ENCODE measurements at places on chromosomes 12 and 14. TPM values are rescaled to one million over a fixed set of nuclear protein-coding genes. Genes with fewer than 3 reads are reported as not detected.
A peak's percentile ranks its signal among the peaks of the same experiment; 100 is the strongest.

Gene PPP1R1A
- total RNA-seq: 0.18 TPM

Gene ARHGEF40
- 34.7 TPM for total RNA-seq

Gene WDR89
- total RNA-seq: 10.9 TPM

DNA sequence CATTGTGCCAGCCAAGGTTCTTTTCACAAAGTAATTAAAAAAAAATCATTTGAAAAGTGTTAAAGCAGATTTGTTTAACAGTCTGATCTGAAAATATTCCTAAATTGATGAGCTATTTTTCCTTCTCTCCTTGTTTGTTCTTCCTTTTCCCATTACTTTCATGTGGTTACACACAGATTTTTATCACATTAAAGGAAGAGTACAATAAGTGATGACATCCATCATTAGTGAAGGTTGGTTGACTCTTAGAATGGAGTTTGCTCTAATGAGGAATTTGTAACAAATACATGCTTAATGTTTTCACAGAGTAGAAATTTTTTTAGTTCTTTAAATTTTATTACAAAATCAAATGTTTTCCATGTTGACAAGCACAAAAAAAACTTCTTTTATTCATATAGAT lies 18.9 kb upstream of the TOMM20L start:
- DNase-seq: no peak

GRCh38 chr14:73740618-73741326 lies 26.6 kb upstream of the PNMA1 start:
- DNase-seq: peak; percentile 85

DNA sequence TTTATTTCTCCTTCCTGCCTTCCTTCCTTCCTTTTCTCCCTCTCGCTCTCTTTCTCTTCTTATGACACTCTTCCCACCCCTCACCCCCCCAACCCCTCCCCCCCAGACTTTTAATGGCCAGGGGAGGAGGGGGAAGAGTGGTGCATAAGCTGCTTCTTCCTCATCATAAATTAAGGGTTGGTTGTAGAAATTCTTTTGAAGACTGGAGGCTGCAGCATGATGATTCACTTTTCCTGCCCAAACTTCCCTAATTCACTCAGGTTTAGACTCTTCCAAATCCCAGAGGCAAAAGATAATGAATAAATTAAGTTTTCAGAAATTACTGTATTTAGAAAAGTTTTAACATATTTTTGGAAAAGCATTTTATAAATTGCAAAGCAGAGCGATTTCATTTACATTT lies 58.2 kb downstream of the GRIP1 start:
- no peak for DNase-seq

DNA sequence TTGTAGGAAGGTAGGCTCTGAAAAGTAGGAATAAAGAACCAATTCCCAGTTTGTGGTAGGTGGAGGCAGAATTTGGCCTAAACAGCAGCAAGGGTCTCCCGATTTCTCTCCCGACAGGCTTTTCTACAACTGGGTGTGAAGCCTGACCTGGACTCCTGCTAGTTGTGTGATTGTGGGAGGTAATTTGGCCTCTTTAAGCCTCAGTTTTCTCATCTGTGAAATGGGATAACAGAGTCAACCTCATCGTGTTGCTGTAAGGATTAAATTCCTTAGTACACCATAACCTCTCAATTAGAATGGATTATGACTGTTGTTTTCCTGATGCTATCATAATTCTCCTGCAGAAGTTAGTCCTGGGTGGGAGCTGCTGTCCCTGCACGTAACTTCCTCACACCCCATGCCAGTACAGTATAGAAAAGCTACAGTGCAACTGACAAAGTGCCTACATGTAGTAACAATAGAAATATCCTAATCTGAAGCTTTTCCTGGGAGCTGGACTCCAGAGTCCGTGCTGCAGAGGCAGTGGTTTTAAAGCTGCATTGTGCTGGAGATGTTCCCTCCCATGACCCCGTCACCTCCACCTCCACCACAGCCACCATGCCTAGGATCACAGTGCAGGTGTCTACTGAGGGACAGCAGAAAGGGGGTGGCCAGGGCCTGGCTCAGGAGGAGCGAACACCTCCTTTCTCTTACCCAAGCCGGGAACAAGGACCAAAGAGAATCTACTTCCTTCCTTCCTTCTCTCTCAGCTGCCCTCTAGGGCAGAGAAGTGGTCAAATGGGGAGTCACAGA lies 76.5 kb downstream of the FBXL14 start:
- DNase-seq: no peak

- no peak for DNase-seq
These were observed 63.1 kb upstream of the RIN3 start for GRCh38 chr14:92450351-92451070.

DNA sequence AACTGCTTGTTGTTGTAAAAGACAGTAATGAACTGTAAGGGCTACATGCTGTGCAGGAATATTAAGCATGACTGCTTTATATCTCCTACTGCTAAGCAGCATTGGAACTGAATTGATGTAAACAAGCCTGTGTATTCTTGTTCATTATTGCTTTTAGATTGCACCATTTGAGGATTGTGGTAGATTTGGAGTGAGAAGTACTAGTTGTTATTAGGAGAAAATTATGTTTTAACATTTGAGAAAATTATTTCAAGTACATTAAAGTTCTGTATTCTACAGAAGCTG lies 212.7 kb downstream of the ERC1 start:
- DNase-seq: no peak

DNA sequence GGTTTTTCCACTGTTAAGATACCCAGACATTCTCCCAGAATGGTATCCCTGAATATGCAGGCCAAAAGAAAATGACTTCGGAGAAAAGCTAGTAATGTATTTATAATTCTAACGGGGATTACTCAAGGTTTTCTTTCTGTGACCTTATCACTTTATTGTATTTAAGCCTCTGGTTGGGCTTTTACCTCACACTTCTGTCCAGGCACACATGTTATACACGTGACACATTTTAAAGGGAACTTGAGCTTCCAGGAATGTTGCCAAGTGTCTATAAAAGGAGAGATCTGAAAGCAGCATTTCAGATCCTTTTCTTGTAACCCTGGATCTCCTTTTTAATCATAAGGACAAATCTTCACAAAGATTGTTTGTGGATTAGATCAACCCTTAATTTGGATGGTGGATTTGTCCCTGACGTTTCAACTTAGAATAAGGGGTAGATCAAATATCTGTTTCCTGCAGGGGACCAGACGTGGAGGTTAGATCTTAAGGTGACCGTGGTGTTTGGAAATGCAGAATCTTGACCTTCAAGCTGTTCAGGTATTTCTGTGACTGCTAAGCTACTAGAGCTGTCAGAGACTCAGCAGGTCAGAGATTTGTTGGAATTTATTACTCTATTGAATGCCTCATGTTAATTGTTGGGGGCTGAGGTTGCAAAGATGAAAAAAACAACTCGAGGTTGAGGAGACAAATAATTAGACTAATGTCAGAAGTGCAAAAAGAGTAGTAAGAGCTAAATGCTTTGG lies 1.5 kb downstream of the CIPC start:
- no peak for DNase-seq

GRCh38 chr14:73143003-73143402 lies 6.7 kb downstream of the PSEN1 start:
- no peak for DNase-seq

DNA sequence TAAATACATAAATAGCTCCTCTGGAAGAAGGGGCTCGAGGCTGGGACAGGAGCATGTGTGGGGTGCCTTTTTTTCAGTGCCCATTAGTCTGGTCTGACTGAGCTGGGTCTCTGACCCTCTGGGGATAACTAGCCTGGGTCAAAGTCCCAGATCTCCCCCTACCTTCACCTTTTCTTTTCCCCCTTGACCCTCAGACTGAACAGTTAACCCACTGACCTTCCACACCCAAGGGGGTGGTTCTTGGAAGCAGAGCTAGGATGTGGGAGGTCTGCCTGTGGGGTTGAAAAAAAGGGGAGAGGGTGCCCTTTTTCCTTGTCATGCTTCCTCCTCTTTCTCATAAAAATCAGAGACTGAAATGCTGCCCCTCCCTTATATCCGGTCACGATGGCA lies 925 bp upstream of the GLI1 start:
- DNase-seq: no peak

DNA sequence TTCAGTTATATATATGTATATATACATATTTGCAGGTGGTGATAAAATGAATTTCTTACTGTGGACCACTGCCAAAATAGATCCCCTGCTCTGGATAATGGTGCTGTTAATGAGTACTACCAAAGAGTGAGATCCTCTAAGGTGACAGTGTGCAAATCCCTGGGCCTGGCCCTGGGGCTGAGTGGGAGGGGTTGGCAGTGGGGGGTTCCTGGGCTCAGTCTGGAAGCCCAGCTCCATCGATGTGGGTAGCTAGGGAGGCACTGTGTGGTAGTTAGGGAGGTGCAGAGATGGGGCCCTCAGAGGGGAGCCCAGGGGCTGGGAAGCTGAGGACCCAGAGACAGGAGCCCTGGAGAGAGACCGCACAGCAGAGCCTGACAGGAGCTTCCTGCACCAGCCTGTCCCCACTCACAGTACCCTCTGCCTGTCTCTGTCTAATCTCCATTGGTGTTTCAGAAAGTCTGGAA lies 9.1 kb downstream of the KRT8 start:
- no peak for DNase-seq

GRCh38 chr12:91591639-91591987 lies 409.0 kb upstream of the DCN start:
- no peak for DNase-seq

DNA sequence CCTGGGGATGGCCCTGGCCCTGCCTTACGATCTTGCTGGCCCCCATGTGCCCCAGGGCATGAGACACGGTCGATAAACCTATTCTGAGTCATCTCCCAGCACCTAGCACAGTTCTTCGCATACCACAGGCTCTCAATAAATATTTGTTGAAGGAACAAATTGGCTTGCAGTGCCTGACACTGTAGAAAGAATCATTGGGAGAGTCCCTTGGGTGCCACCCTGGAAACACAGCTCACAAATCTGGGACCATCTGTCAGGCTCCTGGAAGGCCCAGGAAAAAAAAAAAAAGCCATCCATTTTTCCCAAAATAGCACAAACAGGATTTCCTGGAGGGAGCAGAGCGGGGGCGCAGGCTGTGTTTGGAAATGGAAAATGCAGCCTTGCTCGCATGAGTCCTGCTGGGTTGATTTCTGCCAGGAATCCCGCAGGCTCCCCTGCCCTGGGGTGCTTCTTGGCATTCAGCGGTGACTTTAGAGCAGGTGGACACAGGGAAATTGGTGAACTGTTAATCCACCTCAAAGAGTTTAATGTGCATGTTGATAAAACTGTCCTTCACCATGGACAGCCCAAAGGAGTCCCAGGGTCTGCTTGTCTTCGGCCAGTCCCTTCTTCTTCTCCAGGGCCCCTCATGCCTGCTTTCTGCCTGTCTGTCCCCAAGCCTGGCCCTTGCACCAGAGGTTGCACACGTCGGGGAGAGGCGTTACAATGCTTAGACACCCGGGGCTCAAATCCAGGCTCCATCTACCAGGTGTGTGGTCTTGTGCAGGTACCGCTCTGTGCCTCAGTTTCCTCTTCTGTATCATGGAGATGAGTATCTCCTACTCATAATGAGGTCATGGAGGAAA lies 106.1 kb upstream of the RFLNA start:
- no peak for DNase-seq

GRCh38 chr12:27823038-27823437 lies 43.0 kb upstream of the MANSC4 start:
- DNase-seq: no peak

DNA sequence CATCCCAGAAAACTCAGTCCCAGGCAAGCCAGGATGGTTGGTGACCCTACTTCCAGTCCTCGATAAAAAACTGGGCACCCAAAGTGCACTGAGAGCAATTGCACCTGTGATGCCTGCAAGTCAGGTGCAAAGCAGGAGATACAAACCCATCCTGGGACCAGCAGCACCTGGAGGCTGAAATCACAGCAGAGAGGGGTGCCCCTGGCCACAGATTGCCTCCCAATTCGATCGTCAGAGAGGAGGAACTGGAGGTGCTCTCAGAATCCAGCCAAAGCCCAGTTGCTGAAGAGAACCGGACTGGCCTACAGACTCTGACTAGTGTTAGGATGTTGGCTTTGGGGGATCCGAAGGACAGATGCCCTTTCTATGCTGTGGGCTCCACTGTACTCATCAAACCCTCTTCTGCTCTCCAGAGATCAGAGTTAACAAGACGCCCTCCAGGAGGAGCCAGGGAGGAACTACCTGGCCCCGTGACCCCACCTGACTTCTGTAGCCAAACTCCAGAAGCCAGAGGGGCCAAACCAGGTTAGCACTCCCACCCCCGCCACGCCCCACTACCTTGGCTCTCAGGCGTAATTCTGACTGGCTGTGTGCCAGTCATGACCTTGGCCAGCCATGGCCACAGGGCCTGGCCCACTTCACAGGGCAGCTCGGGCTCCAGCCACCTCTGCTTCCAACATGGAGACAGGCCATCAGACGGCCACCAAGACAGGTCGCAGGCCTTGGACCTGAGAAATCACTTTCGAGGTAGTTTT lies 284.5 kb upstream of the RTL1 start:
- DNase-seq: no peak

- DNase-seq: no peak
These were observed 511.4 kb downstream of the PCNX1 start for GRCh38 chr14:71418532-71419245.

GRCh38 chr12:14995583-14996425 lies 23.0 kb downstream of the PDE6H start:
- no peak for DNase-seq

DNA sequence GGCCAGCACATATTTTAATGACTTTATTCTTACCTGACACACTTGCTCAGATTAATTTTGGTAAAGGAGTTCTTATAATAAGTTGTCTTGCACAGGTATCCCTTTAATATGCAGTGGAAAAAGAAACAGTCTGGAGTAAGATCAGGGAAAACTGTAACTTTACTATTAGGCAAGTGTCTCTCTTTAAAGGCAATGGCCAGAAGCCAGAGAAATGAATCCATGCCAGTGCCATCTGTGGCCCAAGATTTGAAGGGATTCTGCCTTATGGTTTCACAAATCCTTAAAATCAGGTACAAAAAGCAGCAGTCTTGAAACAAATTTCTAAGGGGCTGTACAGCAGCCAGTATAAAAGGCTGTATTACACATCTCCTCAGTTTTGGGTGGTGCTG lies 22.4 kb downstream of the NFYB start:
- no peak for DNase-seq

DNA sequence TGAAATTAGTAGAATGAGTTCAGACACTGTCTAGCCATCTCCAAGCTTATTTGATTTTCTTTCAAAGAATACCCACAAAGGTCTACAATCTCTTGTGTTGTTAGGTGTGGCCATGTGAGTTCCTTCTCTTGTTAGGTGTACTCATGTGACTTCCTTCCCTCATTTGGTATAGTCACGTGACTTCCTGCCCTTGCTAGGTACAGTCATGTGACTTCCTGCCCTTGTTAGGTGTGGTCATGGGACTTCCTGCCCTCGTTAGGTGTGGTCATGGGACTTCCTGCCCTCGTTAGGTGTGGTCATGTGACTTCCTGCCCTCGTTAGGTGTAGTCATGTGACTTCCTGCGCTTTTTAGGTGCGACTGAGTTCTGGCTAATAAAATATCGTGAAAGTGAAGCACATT lies 179.6 kb downstream of the TMX1 start:
- no peak for DNase-seq

Data from left lung (tissue), 14 donors.